ENCODE measurements at places on chromosomes 1 and 21. TPM values are rescaled to one million over a fixed set of nuclear protein-coding genes. Genes with fewer than 3 reads are reported as not detected.

FCRLA gene
- total RNA-seq = not detected

GBP6 gene
- 0.67 TPM for total RNA-seq

ARMH1 gene
- total RNA-seq = 0.33 TPM

DISP3 gene
- total RNA-seq = 0.25 TPM

DHCR24 gene
- 13.8 TPM for total RNA-seq

ZNF695 gene
- not detected for total RNA-seq

CLCNKB gene
- total RNA-seq = 0.51 TPM

DNA sequence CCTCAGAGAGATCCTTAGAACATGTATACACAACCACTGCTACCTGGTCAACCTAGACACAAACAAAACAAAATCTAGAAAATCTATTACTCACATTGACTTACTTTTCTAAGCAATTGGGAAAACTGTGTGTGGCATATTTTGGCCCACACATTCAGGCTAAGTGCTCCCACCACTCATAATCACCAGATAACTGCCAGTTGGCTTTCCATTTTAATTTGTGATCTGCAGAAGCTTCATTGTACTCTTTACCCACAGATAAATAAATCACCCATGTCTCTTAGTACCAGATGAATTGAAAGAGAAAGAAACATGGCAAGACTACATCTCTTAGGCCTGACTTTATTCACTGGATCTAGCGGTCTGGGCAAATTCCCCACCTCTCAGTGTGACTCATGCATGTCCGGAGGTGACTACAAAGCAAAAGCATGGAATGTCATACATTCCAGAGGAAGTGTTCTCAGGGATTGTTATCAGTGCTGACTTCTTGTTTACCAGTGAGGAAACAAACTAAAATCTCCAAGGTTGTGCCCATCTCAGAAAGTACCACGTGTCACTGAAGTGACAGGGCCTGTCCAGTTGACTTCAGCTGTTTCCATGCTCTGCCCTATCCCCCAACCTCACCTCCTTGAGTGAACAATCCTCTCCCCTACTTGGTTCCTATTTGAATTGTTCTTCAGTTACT is 52.4 kb upstream of the BCL10 start:
- H3K4me3 ChIP-seq = no peak overlapping the region
- DNase-seq = no peak
- peak overlapping the region; percentile 83 for H3K27ac ChIP-seq
- H3K36me3 ChIP-seq = no peaks in the 10 kb centered on the region
- H3K27me3 ChIP-seq = no peaks in the 10 kb centered on the region

- H3K27me3 ChIP-seq = no peaks in the 10 kb centered on the region
- DNase-seq = no peak
- H3K27ac ChIP-seq = no peak overlapping the region
- peaks cover 85% of the 10 kb centered on the region for H3K36me3 ChIP-seq
These were observed 18.6 kb downstream of the NADK start for GRCh38 chr1:1759456-1760344.

GRCh38 chr1:204505674-204506200 is 10.5 kb upstream of the MDM4 start:
- peaks cover 30% of the 10 kb centered on the region for H3K4me1 ChIP-seq
- H3K27ac ChIP-seq = peak overlapping the region; percentile 43
- H3K36me3 ChIP-seq = no peaks in the 10 kb centered on the region
- peak overlapping the region; percentile 67 for H3K4me3 ChIP-seq

DNA sequence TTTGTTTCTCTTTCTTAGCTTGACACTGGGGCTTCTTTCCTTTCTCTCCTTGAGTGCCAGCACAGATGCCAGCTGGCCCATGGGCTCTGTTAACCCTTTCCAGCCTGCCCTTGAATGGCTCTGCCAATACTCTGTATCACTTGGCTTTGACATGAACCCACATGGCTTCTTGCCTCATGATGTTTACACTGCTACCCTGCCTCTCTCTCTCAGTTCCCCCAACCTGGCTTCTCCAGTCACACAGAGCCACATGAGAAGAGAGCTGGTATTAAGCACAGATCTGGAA is 262.4 kb downstream of the OMA1 start:
- H3K27ac ChIP-seq = no peak overlapping the region
- H3K4me1 ChIP-seq = no peaks in the 10 kb centered on the region
- DNase-seq = no peak
- H3K27me3 ChIP-seq = no peaks in the 10 kb centered on the region
- no peaks in the 10 kb centered on the region for H3K36me3 ChIP-seq
- no peak overlapping the region for H3K4me3 ChIP-seq

- H3K4me1 ChIP-seq = no peaks in the 10 kb centered on the region
- H3K4me3 ChIP-seq = no peak overlapping the region
- no peak for DNase-seq
- no peaks in the 10 kb centered on the region for H3K36me3 ChIP-seq
- no peak overlapping the region for H3K27ac ChIP-seq
These were observed 141.7 kb upstream of the EDN2 start for GRCh38 chr1:41626146-41626545.

DNA sequence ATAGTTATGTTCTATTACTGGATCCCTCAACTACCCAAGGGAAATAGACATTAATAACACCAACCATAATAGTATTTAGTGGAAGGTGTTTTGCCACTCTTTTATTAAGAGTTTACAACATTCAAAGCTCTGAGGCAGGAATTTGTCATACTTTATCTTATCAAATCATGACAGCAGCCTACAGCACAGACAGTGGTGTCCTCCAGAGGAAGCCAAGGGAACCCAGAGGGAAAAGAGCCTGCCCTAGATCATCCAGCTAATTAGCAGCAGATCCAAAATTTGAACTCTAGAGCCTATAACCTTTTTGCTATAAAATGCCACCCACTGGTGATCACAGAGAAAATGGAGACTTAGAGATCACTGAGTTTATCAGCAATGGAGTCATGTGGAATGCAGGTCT is 18.2 kb downstream of the VAV3 start:
- H3K27ac ChIP-seq = no peak overlapping the region
- no peaks in the 10 kb centered on the region for H3K36me3 ChIP-seq
- H3K4me3 ChIP-seq = no peak overlapping the region
- DNase-seq = no peak
- no peaks in the 10 kb centered on the region for H3K4me1 ChIP-seq
- H3K27me3 ChIP-seq = no peaks in the 10 kb centered on the region

DNA sequence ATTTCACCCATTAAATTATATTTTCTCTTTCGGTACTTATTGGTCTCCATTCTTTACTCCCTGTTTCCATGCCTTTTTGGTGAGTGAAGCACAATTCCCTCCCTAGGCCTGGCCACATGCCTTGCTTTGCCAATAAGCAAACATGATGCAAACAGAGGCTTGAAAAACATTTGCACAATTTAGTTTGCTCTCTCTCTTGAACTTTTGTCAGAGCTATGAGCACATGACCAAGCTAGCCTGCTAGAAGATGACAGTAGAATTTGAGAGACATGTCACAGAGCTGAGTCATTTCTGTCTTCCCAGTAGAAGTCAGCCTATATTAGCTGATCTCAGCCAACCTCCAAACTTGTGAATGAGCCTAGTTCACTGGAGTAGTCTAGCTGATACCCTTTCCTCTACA is 24.6 kb downstream of the ANGPTL3 start:
- no peak overlapping the region for H3K4me3 ChIP-seq
- H3K27me3 ChIP-seq = no peaks in the 10 kb centered on the region
- H3K4me1 ChIP-seq = no peaks in the 10 kb centered on the region
- no peak for DNase-seq
- no peak overlapping the region for H3K27ac ChIP-seq
- peaks cover 39% of the 10 kb centered on the region for H3K36me3 ChIP-seq

DNA sequence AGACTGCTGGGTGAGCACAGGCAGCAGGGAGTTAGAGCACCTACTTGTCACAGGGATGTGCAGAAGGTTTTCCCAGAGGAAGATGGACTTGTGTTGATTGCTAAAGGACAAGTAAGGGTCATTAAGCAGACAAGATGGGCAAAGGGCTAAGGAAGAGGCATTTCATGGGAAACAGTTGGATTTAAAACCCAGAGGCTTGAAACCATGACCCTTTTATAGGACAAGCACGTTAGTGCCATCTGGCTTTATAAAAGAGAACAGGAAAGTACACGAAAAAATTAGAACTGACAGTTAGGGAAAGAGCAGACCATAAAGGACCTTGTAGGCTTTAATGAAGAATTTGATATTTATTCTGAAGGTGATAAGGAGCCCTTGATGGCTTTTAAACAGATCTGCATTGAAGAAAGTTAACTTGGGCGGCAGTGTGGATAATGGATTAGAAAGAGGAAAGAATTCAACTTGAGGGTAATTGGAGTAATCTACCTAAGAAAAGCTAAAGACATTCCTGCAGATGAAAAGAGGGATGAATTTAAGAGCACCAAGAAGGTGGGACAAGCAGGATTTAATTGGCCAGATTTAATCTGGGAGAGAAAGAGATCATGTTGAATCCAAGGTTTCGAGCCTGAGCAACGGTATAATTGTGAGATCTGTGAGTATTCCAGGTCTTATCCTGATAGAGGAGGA is 68.6 kb downstream of the ZC3H11B start:
- no peak for DNase-seq
- no peaks in the 10 kb centered on the region for H3K4me1 ChIP-seq
- H3K27ac ChIP-seq = no peak overlapping the region
- H3K4me3 ChIP-seq = no peak overlapping the region

DNA sequence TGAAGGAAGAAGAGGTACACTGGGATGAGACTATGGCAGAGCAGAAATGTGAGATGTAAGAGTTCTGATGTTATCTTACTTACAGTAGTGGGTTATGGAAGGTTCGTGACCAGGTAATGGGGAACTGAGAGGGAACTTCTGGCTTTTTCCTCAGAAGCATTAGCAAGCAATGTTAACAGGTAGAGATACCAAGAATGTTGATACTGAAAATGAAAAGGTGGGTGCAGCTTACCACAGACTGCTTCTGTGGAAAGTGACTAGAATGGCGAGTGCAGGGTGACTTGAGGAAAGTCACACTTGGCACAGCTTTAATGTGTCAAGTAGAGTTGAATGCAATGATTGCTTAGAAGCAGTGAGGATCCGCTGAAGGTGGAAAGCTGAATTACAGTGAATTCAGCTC is 70.8 kb downstream of the PLA2G4A start:
- H3K27ac ChIP-seq = no peak overlapping the region
- H3K4me3 ChIP-seq = no peak overlapping the region
- H3K36me3 ChIP-seq = no peaks in the 10 kb centered on the region
- no peak for DNase-seq
- no peaks in the 10 kb centered on the region for H3K27me3 ChIP-seq

DNA sequence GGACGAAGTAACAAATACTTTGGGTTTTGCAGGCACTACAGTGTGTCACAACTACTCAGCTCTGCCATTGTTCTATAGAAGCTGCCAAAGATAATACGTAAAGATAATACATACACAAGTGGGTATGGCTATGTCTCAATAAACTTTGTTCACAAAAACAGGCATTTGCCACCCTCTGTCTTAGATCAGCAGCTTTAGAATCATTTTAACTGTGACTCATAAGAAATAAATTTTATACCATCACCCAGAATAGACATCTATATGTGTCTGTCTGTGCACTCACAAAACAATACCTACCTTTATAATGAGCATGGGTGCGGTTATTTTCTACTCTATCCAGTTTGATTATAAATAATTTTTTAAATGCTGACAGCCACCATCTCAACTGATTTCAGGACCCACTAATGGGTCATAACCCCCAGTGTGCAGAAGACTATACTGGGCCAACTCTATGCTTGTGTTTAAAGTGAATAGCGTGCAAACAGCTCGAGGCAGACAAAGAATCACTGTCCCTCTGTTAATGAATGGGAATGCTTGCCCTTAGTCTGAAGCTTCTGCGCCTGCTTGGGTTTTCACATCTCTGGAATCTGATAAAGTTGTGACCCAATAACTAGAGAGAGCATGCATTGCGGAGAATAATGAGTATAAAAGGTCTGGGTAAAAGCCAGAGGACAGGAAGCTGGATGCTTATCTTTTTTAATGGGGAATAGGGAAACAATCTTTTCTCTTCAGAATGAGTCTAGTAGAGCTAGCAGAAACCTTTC is 216.2 kb downstream of the PLPP3 start:
- peaks cover 7% of the 10 kb centered on the region for H3K4me1 ChIP-seq
- no peaks in the 10 kb centered on the region for H3K36me3 ChIP-seq
- no peak overlapping the region for H3K27ac ChIP-seq
- H3K27me3 ChIP-seq = no peaks in the 10 kb centered on the region

GRCh38 chr1:208204779-208205178 is 39.4 kb downstream of the PLXNA2 start:
- peaks cover 76% of the 10 kb centered on the region for H3K4me1 ChIP-seq
- H3K27ac ChIP-seq = peak overlapping the region; percentile 77
- DNase-seq = no peak
- no peaks in the 10 kb centered on the region for H3K36me3 ChIP-seq

DNA sequence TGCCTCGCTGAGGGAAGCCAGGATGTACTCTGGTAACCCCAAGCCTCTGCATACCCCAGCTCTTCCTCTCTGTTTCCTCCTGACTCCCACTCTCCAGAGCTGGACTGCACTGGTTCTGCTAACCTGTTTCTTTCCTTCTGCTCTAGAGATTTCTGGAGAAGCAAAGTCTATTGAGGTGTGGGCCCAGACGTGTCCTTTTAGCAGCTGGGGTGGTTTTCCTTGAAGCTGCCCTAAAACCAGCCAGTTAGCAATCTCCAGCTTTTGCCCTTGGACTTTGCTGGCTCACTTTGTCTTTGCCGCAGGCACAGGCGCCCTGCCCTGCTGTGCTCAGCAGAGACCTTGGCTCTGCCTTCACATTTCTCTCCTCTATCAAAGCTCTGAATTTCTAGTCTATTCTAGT is 171.8 kb upstream of the IVNS1ABP start:
- H3K27me3 ChIP-seq = no peaks in the 10 kb centered on the region
- peaks cover 23% of the 10 kb centered on the region for H3K4me1 ChIP-seq
- H3K27ac ChIP-seq = peak overlapping the region; percentile 56
- H3K36me3 ChIP-seq = no peaks in the 10 kb centered on the region

GRCh38 chr1:236284291-236284721 is 2.5 kb upstream of the ERO1B start:
- no peak for DNase-seq
- H3K4me3 ChIP-seq = no peak overlapping the region
- no peaks in the 10 kb centered on the region for H3K36me3 ChIP-seq
- H3K4me1 ChIP-seq = peaks cover 7% of the 10 kb centered on the region
- no peak overlapping the region for H3K27ac ChIP-seq
- no peaks in the 10 kb centered on the region for H3K27me3 ChIP-seq

DNA sequence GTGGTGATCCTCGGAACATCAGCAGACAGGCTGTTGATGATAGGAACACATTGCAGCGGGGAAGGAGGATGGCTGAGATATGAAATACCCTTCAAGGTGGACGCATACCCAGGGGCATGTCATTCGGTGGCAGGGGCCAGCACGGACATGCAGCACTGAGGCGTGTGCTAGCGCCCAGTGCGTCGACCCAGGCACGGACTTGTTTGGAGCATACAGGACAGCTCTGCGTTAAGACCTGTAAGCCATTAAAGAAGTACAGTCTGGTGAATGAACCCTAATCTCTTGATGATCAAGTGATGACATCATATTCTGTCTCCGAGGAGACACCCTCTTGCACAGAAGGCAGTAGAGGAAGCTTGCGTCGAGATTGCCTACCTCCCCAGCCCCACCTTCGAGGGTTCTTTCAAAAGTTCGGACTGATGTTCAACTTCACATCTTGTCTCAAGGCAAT is 63.6 kb upstream of the KIF26B start:
- no peaks in the 10 kb centered on the region for H3K27me3 ChIP-seq
- no peaks in the 10 kb centered on the region for H3K36me3 ChIP-seq
- DNase-seq = no peak
- no peak overlapping the region for H3K27ac ChIP-seq

Data from heart left ventricle (tissue), 16 donors.